Cortex of kidney (tissue), 1 donor: ENCODE measurements at places on chromosomes 13 and 19.
A peak's percentile ranks its signal among the peaks of the same experiment; 100 is the strongest.

GRCh38 chr13:27171827-27172494 lies 350 bp upstream of the USP12 start:
- peak; percentile 89 for DNase-seq

- DNase-seq = no peak
Measured at GRCh38 chr13:103859952-103860351, 793.7 kb upstream of the SLC10A2 start.

- no peak for DNase-seq
Measured at GRCh38 chr19:30228113-30228834, 143.9 kb upstream of the ZNF536 start.

- DNase-seq = no peak
Measured at GRCh38 chr13:99002172-99002710, 24.4 kb upstream of the DOCK9 start.

GRCh38 chr19:33470686-33471085 lies 50.9 kb downstream of the PEPD start:
- DNase-seq = no peak

- DNase-seq = no peak
Measured at GRCh38 chr13:38796890-38797289, 110.0 kb downstream of the FREM2 start.
